Left lung (tissue), 14 donors: ENCODE measurements at places on chromosomes 2 and 18.

- DNase-seq: no peak
These were observed 1.6 kb upstream of the PDE1A start for GRCh38 chr2:182428476-182428875.

GRCh38 chr2:204604061-204604460 lies 58.8 kb downstream of the PARD3B start:
- DNase-seq: no peak

DNA sequence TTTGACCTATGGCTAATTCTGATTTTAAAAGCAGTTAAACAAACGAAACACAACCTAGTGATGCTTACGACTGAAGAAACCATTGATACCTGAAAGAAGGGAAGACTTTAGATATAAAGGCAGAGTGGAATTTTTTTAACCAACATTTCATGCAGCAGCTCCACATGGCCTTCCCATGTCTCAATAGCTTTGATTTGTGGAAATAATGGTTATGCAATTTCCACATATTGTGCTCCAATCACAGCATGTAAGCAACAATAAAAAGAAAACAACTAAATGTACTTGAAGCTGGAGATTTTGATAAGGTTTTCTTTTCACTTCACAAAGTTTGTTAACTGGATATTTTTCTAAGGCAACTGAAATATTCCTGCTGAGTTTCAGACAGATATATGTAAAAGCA lies 82.0 kb upstream of the SLC39A10 start:
- no peak for DNase-seq

- no peak for DNase-seq
These were observed 335.3 kb downstream of the ZNF521 start for GRCh38 chr18:25016666-25017065.

DNA sequence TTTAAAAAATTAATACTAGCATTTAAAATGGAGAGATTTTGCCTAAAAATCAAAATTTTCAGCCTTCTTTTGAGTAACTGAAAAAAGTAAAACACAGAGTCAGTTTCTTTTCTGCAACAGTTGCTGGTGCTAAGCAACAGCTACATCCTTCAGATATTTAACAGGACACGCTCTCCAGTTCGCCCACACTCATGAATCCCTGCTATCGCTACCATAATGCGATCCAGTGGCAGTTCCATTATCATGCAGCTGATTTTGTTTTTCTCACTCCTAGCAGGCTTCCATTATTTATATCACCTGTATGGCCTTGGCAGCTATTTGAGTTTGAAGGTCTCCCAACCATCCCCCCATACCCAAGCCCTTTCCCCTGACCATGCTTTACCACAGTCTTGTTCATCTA lies 93.1 kb upstream of the NCKAP5 start:
- no peak for DNase-seq
